ENCODE measurements at places on chromosomes 4 and X.

DNA sequence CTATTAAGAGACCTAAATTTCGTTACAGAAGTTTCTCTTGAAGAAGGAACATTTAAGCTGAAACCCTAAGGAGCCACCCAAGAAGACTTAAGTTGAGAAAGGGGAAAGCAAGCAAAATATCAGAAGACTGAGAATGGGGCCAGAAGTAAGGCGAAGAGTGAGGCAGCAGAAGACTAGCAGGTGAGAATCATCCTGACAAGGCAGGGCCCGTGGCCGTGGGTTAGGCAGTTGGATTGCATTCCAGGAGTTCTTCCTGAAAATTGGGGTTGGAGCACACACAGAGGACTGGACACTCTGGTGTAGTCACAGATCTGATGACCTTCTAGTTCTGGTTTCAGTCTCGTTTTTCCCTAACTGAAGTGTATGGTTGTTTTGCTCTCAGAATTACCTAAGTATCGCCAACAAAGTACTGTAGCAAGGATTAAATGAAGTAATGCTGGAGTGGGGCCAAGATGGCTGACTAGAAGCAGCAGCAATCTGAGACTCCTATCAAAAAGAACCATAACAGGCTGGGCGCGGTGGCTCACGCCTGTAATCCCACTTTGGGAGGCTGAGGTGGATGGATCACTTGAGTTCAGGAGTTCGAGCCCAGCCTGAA, 94.4 kb upstream of the GUCY1A1 start:
- DNase-seq = no peak

- DNase-seq = no peak
These were observed 2.9 kb upstream of the ATOH1 start for GRCh38 chr4:93825551-93826216.

DNA sequence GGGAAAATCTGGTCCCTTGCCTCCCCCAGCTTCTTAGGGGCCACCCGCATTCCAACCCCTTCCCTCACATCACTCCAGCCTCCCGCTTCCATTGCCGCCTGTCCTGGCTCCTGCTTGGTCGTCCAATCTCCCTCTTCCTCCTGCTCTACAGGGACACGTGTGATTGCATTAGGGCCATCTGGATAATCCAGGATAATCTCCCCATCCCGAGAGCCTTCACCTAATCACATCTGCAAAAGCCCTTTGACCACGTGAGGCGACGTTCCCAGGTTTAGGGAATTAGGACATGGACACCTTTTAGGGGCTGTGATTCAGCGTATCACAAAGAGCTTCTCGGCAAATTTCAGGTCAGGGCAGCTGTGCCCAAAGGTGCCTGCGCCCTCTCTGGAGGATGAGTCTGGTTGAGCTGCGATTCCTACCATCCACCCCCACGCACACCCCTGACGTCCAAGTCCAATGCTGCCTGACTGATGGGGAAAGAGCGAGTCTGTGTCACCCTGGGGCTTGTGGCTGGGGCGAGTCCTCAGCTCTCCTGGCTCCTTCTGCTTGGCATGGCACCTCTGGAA, 104.6 kb downstream of the PSAPL1 start:
- DNase-seq = no peak

GRCh38 chr4:103773691-103774231, 54.0 kb upstream of the TACR3 start:
- DNase-seq = no peak

GRCh38 chr4:87120010-87120409, 100.4 kb downstream of the KLHL8 start:
- DNase-seq = no peak

GRCh38 chrX:57977992-57978391, 67.7 kb upstream of the ZXDA start:
- no peak for DNase-seq

DNA sequence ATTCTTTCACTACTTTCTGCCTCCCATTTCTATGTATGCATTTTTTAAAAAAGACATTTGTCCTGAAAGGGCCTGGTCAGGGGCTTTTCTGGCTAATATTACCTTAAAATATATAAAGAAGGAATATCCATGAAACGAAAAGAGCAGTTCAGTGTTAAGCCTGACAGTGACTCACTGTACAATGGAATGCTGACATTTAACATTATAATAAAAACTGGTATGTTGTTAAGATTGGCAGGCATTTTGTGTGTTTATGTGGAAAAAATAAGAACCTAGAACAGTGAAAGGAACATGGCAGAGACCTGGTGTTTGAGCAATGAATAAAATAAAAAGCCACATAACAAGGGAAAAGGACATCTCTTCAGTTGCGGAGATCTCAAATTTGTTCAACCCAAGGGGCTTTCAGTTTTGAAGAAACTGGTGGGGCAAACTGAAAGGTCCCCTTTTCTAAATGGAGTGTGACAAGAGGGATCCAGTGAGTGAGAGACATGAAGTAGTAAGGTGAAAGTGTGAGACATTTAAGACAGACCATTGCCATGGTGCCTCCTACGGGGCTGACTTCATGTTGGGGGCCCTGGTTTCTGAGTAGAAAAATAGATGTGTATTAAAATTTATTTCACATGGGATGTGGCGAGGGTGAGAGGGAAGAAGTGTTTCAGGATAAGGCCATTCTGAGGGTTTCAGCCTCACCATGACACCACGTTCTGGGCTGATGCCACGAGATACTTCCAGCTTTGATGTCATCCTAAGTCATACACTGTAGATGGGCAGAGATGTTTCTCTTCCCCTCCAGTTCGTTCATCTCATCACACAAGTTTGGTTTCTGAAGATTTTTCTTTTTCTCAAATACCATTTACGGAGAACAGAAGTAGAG, 324.9 kb downstream of the PPP3CA start:
- no peak for DNase-seq

GRCh38 chr4:85414972-85415371, 60.0 kb upstream of the ARHGAP24 start:
- no peak for DNase-seq

- no peak for DNase-seq
These were observed 101.5 kb downstream of the KDM6A start for GRCh38 chrX:44974451-44974850.

DNA sequence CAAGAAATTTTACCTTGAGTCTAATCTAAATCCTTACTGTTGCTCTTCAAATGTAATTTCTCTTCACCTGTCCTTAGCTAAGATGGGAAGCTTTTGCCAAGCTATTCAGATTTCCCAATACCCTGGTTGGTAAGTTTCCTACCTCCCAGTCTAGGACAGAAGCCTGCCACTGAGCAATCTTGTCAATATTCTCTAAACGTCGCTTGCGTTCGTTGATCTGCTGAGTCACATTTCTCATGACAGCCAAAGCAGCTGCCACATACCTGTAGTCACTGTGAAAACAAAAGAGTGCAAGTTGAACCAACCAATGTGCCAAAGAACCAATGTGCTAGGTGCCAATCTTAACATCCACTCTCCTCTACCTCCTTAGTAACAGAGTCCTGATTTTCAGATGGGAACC, 111.1 kb downstream of the ARHGEF9 start:
- DNase-seq = no peak

DNA sequence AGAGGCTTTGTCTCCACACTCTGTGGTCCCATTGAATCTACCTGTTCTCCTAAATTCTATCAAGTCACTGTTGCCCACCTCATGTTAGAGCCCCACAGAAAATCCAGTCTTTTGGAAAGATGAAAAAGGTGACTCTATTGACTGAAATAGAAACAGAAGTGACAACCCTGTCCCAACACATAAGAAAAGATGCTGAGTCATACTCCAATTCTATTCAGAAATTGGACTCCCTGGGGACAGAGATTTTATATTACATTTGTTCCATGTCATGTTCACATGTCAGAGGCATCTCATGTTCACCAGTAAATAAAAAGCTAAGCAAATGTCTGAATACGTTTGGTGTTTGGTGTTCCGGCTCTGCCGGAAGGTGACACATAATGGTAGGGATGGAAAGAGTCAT, 2.9 kb upstream of the GRPR start:
- no peak for DNase-seq

DNA sequence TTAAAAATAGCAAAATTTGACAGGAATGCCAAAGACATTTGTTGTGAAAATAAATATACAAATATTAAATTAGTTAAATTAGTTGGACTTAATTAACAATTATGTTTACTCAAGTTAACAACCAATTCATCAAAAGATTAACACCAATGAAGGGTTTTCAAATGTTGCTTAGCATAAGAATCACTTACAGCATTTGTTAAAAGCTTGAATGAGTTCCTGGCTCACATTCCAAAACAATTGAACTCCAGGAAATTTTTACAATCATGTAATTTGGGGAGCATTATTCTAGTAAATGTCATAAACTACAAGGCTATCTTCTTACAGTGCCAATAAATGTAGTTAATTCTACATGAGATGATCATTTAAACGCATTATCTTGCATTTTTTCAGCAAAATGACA, 249.7 kb upstream of the MAGEB2 start:
- DNase-seq = no peak

DNA sequence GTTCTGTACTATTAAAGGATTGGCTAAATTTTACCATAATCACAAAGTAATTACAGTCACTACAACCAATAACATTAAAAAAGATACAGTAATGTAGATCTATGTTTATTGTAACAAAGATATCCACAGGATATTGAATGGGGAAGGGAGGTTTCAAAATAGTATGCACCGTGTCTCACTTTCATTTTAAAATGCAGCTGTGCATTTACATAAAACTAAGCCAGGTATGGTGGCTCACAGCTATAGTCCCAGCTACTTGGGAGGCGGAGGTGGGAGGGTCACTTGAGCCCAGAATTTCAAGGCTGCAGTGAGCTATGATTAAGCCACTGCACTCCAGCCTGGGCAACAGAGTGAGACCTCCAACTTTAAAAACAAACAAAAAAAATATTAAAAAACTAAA, 8.5 kb downstream of the SRP72 start:
- no peak for DNase-seq

DNA sequence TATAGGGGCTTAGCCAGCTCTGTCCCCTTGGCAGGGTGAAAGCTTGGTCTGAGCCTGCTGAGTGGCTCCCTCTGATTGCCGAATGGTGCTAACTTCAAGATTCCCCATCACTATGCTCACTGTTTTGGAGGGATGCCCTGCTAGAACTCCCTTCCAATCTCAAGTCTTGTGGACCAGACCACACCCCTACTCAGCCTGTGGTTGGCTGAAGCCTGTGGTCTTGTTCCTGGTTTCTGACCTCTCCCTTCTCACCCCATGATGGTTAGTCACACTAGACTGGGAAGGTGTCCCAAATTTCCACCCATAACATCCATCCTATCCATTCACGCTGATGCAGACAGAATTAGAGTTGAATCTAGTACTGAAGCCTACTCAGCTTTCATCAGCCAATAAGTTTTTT, 184.7 kb upstream of the NDP start:
- no peak for DNase-seq

DNA sequence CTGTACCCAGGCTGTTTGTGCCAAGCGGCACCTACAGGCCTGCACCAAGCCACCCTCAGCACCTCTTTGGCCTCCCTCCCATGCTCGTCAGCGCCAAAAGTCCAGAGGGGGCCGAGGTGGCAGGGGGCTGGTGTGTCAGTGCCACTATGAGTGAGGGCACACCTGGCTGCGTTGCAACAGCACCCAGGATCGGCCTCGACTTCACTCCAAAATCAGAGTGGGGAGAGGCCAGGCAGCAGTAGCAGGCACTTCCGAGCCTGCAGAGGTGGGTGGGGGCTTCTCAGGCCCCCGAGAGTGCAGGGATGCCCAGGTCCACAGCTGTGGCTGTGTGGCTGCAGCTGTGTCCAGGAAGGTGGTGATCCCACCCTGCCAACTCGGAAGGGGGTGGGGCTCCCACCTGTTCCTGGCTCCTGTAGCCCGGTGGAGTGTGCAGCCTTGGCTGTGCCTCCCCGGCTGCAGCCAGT, 58.5 kb downstream of the PPA2 start:
- DNase-seq = no peak

DNA sequence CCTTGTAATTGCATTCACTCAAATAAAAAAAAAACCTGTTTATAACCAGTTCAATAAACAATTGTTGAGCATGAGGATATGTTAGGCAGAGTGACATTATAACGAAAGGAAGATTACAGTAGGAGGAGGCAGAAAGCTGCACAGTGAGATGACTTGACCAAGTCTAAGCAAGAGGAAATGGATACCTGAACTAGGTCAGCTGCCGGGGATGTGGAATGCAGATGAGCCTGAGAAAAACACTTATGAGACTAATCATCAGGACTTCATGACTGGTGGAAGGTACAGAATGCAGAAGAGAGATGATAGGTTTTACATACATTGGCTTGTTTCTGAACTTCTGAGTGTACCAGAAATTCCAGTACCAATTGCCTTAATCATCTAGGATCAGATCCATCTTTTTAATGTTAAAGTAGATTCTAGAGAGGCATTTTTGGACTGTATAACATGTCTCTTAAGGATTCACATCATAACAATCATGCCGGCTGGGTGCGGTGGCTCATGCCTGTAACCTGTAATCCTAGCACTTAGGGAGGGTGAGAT, 208.1 kb upstream of the PPP3CA start:
- no peak for DNase-seq

DNA sequence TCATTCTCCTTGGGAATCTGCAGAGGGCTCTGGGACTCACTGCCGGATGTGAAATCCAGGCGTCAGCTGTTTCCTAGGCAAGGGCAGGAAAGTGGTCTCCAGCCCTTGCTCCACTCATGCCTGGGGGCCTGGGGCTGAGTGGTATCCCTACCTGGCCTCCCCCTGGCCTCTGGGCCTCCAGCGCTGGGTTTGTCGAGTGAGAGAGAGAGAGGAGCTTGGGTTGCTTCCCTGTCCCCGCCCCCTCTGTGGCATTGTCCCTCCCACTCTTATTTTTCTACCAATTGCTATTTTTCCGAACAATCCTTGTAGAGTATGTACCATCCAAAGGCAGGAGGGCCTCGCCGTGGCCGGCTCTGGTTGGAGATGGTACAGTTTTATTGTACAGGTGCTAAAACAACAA, 53.1 kb downstream of the ELF4 start:
- DNase-seq = no peak

DNA sequence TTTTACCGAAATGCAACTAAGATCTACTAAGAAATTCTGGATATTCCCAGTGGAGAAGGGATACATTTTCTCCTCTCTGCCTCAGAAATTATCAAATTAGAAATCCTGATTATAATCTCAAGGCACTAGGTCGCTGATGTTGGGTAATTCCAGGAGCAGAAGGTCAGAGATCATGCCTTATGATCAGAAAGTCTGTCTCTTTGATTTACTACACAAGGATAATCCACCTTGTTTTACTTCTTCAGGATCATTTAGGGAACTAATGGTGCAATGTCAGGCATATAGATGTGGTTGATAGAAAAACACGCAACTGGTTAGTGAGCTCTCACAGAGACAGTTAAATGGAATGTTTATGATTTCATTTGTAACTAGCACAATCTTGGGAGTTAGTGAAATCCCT, 1069.7 kb downstream of the STIM2 start:
- DNase-seq = no peak

DNA sequence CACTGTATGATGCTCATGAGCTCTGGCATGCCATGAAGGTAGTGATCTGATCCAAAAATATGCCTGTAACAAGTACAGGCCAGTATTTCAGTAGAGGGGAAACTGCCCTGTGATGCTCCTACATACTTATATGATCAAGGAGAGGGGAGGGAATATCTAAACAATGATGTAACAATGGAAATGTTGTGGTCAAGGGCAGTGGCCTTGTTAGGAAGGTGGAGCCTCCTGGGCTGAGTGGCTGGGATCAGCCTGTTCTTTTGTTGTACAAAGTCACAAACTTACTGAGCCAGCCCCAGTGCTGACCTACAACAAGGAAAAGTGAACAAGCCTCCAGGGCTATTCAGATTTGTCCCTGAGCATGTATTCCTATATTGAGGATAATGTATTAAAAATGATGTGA, 70.3 kb downstream of the ANXA10 start:
- no peak for DNase-seq

- no peak for DNase-seq
These were observed 24.2 kb upstream of the RASL11B start for GRCh38 chr4:52837716-52838558.

- no peak for DNase-seq
These were observed 87.8 kb upstream of the BMP2K start for GRCh38 chr4:78688366-78688765.

Measured in retina (tissue), 1 donor.